ENCODE measurements at places on chromosomes 12 and 14. TPM values are rescaled to one million over a fixed set of nuclear protein-coding genes. Genes with fewer than 3 reads are reported as not detected.

DNA sequence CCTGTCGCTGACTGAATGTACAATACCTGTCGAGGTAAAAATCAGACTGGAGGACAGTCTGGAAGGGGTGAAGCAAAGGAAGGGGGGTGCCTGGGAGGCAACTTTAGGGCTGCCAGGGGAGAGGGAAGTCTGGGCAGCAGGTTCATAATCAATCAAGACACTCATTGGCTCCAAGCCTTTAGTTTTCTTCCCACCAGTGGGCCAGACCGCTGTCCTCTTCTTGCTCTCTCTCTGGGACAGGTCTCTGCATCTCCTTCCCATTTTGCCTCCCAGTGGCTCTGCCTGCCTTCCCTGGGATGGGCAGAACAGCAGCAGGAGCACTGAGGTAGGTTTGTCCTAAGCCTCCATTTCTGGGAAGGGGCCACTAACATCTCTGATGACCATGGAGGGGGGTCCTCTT lies 206.5 kb downstream of the TTC8 start:
- DNase-seq: no peak
- no peaks in the 10 kb centered on the region for H3K36me3 ChIP-seq
- no peaks in the 10 kb centered on the region for H3K4me1 ChIP-seq
- no peak overlapping the region for H3K4me3 ChIP-seq
- H3K27ac ChIP-seq: no peak overlapping the region

GRCh38 chr12:31491841-31492598 lies 98.9 kb downstream of the DENND5B start:
- no peaks in the 10 kb centered on the region for H3K36me3 ChIP-seq
- DNase-seq: no peak
- H3K4me1 ChIP-seq: peaks cover 5% of the 10 kb centered on the region

EGLN3 gene
- total RNA-seq: 8.0 TPM

KRT83 gene
- 0.21 TPM for total RNA-seq

FITM1 gene
- total RNA-seq: 0.48 TPM

CCDC184 gene
- total RNA-seq: 2.4 TPM
